Stimulated activated CD4-positive, alpha-beta T cell treated with anti-CD3 and anti-CD28 coated beads, Interleukin-1b, Interleukin-23, amount 100 ng/mL, for 1 hour (primary cell): ENCODE measurements at places on chromosomes 7 and 10.

GRCh38 chr10:44383749-44384600 lies 922 bp downstream of the CXCL12 start:
- no peak for DNase-seq

DNA sequence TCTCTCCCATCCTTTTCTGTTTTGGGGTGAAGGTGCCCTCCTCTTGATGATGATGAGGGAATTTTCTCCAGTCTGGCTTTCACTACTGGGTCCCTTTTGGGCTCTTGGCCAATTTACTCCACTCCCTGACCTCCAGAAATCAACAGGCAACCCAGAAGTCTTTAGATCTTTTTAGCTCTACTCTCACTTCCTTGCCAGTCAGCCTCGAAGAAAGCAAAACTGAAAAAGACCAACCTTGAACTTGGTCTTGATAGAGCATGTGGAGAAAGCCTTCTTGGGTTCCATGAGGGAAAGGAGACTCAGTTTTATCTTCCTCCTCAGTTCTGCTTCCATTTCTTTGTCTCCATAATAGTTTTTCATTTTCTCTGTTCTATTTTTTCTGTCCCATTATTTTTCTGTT lies 91.4 kb upstream of the NPVF start:
- DNase-seq: no peak

- DNase-seq: no peak
Observed at GRCh38 chr10:59847326-59847725, 59.0 kb downstream of the CCDC6 start.

DNA sequence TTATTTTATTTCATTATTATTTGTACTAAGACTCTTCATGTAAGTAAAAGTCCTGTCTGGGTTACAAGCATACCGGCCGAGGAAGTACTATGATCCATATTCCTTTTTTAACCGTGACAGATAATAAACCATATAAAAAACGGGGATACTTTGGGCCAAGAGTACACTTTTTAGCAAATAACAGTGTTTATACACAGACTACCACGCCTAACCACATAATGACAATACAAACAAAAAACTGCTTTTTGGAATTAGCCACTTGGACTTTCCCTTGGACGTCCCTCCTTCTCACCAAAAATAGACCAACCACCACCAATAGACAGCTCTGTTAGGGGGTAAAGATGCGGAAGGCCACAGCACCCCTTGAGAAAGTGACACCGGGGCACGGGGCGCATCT lies 800 bp downstream of the MINDY3 start:
- no peak for DNase-seq

DNA sequence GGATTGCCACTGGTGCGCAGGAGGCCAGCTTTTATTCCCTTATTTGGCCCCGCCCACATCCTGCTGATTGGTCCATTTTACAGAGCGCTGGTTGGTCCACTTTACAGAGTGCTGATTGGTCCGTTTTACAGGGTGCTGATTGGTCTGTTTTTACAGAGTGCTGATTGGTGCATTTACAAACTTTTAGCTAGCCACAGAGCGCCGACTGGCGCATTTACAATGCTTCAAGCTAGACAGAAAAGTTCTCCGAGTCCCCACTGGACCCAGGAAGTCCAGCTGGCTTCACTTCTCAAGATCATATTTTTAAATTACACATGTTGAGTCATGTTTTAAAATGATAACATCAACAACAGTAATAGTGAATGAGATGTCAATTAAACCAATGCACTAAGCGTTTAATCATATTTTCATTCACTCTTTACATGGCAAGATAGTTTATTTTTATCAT lies 128.3 kb downstream of the CUBN start:
- no peak for DNase-seq

GRCh38 chr7:132758986-132759385 lies 182.7 kb upstream of the PLXNA4 start:
- DNase-seq: no peak

DNA sequence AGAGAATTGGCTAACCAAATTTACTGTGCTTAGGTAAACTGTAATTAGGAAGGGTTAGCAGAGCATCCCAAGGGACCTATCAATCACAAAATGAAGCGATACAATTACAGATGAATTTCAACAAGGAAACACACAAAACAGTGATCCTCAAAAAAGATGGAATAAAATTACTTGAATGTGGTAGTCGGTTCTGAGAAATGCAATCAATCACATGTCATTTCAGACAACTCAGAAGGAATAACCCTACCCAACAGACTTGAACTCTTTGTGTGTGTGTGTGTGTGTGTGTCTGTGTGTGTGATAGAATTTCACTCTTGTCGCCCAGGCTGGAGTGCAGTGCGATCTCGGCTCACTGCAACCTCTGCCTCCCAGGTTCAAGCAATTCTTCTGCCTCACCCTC lies 43.5 kb downstream of the ST8SIA6 start:
- no peak for DNase-seq

- DNase-seq: no peak
Observed at GRCh38 chr7:105647591-105647990, 66.3 kb upstream of the EFCAB10 start.
